ENCODE measurements at places on chromosomes 5 and 9.

GRCh38 chr5:176837707-176838115, 27.4 kb downstream of the UNC5A start:
- DNase-seq, result peak; percentile 52

DNA sequence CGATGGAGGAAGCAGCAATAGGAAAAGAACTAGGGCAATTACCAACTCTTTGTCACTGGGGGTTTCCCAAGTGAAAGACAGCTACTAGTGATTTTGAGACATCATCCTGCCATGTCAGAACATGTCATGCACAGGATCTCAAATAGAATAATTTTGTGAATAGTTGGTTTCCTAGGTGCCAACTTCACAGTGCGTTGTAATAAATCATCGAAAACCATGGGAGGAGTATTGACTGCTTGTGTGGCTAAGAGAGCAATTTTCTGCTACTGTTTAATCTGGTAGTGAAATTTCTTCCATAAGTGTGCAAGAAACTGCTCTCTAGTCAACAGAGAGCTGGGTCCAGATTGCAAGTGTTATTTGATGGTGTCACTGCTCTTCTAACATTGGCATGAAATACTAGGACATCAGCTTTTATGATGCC, 168.6 kb downstream of the NNT start:
- no peak for DNase-seq

DNA sequence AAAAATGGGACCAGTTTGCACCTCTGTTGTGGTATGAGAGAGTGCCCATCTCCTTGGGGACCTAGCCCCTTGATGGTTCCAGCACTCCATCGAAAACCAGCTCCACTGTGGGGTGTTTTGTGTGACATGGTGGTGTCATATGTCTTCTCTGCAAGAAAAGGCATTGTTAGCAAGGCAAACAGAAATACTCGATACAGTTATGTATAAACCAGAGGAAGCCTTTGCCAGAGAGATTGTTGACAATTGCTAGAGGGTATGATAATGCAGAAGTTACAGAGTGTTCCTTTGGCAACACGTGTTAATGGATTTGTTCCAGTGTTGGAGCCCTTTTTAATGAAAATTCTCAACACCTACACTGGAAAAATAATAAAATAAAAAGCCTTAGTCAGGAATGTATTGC, 270.4 kb upstream of the DMRT1 start:
- DNase-seq, result no peak

- DNase-seq, result no peak
These were observed 51.3 kb upstream of the SUB1 start for GRCh38 chr5:32534041-32534440.

GRCh38 chr5:90885180-90885868, 326.7 kb downstream of the ADGRV1 start:
- DNase-seq, result no peak

- DNase-seq, result no peak
These were observed 48.4 kb upstream of the AFAP1L1 start for GRCh38 chr5:149223081-149223848.

DNA sequence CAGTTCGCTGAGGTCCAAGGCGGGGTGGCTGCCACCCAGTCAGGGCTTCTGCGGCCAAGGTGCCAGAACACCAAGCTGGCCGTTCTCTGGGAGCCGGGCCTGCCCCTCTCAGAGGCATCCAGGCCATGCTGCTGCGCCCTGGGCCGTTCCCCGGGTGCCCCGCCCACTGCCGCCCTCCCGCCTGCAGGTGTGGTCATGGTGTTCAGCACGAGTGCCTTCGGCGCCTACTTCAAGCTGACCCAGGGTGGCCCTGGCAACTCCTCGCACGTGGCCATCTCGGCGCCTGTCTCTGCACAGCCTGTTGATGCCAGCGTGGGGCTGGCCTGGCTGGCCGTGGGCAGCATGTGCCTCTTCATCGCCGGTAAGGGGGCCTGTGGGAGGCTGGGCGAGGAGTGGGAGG, 7.7 kb downstream of the SLC2A8 start:
- no peak for DNase-seq
